ENCODE measurements at places on chromosomes 5 and 9.

GRCh38 chr5:52956014-52956413 lies 33.1 kb upstream of the ITGA2 start:
- no peak for DNase-seq

DNA sequence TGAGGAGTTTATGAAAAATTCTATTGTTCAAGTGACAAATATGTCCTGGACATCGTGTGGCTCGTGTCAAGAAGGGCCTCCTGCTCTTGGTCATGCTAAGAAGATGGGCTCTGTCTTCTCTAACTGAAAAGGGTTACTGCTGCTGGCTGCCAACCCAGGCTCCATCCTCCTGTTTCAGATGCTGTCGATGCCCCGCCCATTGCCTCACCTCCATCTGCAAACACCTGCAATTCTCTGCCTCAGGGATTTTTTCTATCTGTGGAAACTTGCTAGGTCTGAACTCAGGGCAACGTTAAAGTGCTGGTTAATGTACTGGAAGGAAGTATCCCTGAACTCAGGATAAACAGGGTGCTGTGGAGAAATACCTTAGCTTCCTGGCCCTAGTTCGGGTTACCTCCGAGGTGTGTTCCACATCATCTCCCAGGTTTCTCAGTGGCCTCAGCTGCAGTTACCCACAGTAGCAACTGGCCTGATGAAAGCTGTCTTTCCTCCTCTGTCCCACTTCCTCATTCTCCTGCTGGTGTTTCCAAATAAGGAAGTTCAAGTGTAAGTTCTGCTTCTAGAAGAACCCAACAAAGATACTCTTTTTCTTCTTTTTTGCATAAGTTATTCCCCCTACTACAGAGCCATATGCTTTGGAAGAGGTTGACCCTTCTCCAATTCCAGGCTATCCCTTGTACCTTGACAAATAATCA lies 151.7 kb upstream of the SMIM23 start:
- no peak for DNase-seq

DNA sequence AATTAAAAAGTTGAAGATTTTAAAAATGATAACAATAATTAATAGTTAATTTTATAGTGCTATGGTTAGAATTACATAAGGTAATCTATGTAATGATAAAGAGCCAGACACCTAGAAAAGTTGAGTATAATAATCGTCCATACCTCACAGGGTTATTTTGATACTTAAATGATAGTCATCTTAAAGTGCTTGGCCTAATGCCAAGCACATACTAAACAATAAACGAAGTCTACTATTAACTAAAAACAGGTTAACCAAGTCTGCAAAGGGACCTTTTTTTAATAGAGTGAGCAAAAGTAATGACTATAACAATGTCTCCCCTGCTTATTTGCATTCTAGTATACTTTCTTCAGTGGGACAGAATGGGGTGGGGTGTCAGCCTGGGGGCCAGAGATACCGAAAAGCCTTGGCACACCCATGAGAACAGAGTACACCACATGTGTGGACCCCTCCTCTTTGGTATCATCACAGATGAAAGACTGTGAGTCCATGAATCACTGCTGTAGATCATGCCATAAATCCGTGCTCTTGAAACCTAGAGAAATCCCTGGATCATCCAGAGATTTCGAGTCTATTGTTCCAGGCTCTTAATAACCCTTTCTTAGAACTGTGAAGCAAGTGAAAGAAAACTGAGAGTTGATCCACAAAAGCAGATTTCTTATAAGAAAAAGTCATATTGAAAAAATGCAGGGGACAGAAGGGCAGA lies 249.5 kb downstream of the PRELID2 start:
- DNase-seq: no peak

DNA sequence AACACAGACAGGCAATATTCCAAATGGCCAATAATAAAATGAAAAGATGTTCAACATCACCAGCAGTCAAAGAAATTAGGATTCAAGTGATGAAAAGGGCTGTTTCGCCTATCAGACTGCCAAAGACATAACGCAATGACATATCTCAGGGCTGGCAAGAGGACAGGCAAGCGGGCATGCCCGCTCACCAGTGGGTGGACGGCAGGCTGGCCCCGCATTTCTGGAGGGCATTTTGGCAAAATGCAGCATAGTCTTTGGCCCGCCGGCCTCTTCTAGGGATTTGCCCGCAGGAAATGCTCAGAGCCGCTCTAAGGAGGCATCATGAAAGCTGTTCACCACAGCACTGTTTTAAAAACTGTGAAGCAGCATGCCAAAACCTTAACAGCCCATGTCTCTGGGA lies 1.4 kb upstream of the PPP1R26 start:
- no peak for DNase-seq

DNA sequence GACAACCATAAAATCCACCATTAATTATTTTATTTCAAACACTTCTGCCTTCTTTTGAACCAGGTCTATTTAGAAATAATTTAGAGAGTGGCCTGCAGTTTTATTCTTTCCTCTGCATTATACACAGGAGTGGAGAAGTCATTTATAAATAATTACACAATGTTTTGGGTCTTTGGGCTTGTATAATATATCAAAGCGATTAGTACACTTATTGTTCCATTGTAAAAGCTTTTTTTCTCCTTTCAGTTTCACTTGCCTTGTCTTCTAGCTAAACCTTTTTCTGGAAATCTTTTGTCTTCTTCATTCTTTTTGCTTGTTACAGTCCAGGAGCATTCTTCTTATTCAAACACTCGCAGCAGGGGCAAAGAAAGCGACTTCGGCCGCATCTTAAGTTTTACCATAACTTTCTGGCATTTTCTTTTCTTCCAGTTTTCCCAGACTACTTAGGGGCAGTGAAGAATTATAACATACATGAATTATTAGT lies 7.3 kb upstream of the NEUROG1 start:
- DNase-seq: no peak

Measured in T-helper 9 cell (primary cell).